NCI-H2081 treated with DMSO at 0.1 percent for 48 hours (cell line): ENCODE measurements at places on chromosomes 7 and 10.

GRCh38 chr7:16916738-16917137 is 35.0 kb upstream of the AGR3 start:
- DNase-seq: no peak

DNA sequence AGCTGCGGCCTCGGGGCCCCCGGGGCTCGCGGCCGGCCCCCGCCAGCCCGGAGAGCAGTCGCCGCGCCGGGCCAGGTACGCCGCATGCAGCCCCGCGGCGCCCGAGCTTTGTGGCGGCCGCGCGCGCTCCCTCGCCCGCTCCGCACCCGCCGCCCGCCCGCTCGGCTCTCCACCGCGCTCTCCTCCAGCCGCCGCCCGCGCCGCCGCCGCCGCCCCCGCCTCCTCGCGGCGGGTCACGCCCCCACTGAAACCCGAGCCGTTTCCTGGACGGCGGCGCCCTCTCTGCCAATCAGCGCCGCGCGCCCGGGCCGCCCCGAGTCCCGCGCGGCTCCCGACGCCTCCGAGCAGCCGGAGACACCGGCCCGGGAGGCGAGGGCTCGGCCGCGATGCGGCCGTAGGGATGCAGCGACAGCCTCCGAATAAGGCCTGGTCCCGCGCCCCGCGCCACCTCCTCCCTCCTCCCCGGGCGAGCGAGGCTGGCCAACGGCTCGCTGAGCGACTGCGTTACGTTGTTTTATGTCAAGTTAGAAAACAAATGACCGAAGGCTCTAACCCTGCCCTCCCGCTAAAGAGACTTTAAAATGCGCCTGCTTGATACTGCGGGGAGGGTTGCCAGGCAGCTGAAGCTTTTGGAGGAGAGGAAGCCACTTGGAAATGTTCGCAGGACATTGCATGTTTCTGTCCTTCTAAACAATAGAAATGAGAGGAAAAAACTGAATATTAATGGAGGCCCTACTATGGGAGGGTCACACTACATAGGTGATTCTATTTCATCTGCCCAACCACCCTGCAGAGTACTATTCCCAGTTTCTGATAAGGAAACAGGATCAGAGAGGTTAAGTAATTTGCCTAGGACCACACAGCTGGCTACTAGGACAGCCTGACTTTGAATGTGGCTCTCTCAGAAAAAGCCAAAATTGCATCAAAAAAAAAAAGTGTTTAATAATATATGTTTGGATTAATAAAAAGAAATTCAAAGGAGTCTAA is at the start of gene FGFR2:
FGFR2 (minus strand) TSS at position 182 of the 987 bp plus-strand sequence. CDS start 4,627 bp downstream, outside the sequence.
- no peak for DNase-seq

DNA sequence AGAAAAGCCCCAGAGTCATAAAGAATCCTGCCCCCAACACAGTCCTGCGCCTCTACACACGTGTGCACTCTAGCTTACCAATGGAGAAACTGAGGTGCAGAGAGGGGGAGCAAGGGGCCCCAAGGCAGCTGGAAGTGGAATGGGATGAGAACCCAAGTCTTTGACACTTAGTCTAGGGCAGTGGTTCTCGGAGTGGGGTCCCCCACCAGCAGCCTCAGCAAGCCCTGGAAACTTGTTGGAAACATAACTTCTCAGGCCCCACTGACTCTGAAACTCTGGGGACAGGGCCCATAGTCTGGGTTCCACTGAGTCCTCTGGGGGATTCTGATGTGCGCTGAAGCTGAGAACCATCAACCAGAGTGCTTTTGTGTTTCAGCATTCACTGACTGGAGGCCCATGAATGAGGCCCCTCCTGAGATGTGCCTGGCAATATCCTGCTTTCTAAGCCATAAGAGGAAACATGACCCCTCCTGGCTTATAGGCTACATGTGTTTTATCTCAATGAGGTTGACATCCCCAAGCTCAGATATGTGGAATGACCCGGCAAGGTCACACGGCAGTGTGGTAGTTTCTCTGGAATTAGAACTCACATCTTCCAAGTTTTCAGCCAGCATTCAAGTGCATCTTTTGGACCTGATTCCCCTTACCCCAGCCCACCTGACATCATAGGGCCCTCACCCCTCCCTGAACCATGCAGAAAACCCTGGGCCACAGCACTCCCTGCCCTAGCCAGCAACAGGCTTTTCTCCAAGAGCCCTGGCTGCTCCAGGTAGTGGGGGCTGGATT is 147.3 kb upstream of the PCBD1 start:
- DNase-seq: no peak

DNA sequence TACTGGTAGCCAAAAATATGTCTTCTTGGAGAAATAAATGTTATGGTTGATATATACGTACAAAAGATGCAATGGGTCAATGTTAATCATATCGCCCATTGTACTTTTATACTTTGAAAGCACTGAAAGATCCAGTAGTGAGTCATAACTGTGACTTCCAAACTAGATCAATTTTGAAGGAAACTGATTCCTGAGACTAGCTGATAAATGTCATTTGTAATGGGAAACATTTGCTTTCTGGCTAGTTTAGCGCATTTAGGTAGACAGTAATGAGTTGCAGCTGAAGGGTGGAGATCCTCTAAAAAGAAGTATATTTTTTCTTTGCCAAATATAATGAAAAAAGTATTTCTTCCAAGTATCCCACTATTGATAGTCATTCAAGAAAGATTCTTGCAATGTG is 53.5 kb upstream of the ARHGAP21 start:
- DNase-seq: no peak

- DNase-seq: no peak
These were observed 356 bp downstream of the ADCYAP1R1 start for GRCh38 chr7:31052487-31052840.

DNA sequence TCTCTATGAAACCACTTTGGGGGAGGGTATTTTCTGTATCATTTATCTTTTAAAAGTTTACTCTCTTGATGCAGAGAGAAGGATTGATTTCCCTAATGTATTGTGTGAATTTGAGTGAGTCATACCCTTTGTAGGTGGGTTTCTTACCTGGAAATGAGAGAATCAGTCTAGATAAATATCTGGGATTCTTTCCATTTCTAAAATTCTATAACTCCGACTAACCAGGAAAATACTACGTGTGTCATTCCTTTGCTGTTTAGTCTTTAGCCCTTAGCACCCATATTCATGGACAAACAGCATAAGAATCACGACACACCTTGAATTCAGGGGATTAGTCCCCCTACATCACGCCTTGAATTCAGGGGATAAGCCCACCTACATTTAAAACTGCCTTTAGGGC is 139.1 kb downstream of the GATA3 start:
- DNase-seq: no peak

GRCh38 chr10:33385686-33386085 is 51.2 kb upstream of the NRP1 start:
- DNase-seq: no peak

DNA sequence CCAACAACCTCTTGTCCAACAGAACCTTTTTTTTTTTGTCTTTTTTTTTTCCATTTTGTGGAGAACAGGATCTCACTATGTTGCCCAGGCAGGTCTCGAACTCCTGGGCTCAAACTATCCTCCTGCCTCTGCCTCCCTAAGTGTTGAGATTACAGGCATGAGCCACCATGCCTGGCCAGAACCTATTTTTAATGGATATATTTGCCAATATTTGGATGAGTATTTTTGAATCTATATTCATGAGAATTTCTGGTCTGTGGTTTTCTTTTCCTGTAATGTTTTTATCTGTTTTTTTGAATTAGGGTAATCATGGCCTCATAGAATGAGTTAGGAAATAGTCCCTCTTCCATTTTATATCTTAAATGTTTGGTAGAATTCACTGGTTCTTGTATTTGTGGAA is 70.4 kb upstream of the RET start:
- DNase-seq: no peak

DNA sequence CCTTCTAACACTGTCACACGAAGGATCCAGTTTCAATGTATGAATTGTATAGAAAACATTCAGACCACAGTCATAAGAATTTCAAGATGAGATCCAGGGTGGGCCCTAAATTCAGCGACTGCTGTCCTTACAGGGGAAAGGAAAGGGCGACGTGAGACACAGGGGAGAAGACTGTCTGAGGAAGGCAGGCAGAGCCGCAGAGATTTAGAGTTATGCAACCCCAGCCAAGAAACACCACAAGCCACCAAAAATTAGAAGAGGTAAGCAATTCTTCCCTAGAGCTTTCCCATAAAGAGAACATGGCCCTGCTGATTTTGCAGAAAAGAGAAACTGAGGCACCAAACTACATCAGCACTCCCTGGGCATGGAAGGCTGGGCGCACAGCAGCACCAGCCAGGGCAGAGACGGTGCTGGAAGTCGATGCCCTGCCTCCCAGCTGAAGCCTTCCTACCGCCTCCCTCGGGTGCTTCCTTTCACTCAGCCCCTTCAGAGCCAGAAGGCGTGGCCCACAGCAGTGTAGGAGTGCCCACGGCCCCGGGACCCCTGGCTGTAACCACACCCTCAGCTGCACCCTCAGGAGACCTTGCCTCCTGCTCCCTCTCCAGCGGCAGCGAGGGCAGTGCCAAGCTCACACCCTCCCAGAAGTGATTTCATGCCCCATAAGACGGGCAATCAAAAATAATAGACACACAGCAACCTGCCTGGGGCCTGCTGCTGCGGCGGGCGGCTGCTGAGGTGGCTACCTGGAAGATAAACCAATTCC is 81.0 kb upstream of the LRRC4 start:
- DNase-seq: no peak

GRCh38 chr10:71608819-71609768 is 110.5 kb downstream of the C10orf105 start:
- DNase-seq: peak; percentile 0

DNA sequence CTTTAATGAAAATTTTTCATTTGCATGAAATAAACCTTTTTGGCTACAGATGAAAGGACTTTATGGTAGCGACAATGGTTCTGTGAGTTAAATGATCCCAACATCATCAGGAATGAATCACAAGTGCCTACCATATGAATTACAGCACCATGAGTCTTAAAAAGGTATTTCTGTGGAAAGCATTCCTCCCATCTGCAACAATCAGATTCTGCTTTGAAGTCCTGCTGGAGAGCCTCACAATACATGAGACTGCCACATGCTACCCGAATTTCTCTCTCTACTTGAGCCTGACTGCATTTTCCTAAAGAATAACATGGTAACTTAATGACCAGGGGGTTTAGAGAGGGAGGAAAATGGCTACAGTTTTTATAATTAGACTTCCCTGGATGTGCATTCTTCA is 190.3 kb downstream of the TWIST1 start:
- no peak for DNase-seq

DNA sequence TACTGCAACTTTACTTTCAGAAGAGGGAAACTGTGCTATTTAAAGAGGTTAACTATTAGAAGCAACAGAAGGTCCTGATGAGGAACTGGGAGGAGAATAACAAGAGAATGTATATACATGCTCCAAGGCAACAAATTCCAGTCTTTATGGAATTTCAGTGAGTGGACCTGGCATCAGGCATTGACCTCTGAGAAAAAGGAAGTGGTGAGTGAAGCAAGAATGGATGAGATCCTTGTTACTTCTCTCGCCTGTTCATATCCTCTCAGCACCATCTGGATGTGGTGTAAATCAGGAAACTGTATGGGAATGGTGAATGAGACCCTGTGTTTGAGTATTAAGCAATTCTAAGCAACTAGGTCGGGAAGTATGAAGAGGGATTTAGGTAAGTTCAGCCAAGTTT is 30.3 kb upstream of the KBTBD2 start:
- no peak for DNase-seq

DNA sequence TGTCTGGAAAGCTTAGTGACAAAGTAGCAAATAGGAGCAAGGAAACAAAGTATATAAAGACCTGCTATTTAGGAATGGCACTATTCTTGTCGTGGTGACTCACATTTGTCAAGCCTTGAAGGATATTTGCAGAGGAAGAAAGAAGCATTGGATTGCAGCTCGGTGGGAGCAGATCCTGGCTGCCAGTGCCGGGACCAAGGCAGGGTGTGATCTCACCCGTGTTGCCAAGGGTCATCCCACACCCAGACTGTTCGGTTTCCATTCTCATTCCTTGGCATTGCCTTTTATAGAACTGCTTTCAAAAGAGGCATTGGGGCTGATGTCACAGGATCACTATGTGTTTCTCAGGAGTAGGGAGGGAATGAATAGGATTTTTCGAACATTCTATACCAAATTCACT is 176.2 kb downstream of the GALNT17 start:
- no peak for DNase-seq

DNA sequence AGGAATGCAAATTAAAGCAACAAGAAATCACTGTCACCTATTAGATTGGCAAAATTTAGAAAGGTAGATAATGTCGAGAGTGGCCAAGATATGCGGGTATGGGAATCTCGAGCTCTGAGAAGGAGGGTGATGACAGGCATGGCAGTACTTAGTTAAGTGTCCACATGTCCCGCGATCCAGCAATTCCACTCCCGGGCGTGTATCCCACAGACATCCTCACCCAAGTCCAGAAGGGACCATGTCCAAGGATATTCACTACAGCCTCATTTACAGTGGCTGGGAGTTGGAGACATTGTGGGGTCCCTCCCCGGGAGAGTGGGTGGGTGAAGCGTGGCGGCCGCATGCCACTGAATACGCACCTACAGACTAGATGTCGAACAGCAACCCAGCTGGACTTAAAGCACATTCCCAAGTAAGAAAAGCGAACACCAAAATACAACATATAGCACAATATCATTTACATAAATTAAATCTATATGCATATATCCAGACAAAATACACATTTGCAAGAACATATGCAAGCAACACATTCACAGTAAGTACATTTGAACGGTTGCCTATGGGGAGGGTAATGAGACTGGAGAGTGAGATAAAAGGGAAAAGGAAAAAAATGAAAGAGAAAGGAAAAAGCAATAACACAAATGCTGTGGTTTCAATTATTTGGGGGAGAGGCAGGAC is 9.9 kb downstream of the KCNH2 start:
- DNase-seq: no peak

DNA sequence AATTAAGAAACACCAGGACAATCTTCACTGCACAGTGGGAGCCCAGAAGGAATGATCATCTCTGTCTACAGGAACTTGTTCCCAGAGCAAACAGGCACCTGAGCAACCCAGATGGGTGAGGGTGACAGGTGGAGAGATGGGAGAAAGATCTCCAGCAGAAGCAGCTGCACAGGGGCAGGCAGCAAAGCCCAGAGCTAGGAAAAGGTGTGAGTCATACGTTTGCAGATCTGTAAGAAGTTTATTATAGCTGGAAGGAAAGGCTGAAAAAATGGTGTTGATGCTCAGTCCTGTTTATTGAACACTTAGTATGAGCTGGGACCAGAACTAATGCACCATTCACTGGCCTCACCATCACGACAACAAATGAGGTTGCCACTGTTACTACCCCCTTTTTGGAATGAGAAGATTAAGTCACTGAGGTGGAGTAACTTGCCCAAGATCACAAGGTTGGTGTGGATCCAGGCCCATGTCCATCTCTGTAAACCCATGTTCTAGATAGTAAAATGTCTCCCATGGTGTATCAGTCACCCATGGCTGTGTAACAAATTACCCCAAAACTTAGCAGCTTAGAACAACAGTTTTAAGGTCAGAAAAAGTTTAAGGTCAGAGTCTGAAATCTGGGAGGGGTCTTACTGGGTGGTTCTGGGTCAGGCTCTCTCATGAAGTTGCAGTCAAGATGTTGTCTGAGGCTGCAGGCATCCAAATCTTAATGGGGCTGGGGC is 506.9 kb downstream of the RPS24 start:
- DNase-seq: no peak

- DNase-seq: no peak
These were observed 93.5 kb downstream of the SND1 start for GRCh38 chr7:127745445-127745844.
